HuH-7.5 (cell line): ENCODE measurements at places on chromosomes 12 and 14.

- DNase-seq: no peak
These were observed 663 bp downstream of the WASHC3 start for GRCh38 chr12:102061096-102061559.

- DNase-seq: no peak
These were observed 1241.2 kb upstream of the FLRT2 start for GRCh38 chr14:84288781-84289180.

DNA sequence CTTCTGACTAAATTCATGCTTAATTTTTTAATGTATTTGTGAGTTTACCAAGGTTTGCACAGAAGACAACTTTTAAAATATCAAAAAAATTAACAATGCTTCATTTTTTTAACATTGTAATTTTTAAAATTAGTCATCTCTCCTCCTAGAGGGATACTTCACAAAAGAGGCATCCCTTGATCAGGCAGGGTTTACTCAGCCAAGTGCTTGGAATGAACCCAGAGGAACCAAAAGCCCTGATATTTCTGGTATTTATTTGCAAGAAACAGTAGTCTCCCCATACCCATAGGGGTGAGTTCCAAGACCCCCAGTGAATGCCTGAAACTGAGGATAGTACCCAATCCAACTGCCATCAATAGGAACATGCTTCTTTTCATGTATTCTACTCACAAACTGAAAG is 52.5 kb downstream of the GARIN6 start:
- DNase-seq: no peak

GRCh38 chr14:96805956-96806355 is 8.8 kb downstream of the VRK1 start:
- DNase-seq: no peak

GRCh38 chr12:467591-467990 is 7.9 kb downstream of the B4GALNT3 start:
- no peak for DNase-seq

GRCh38 chr12:5094551-5094950 is 50.9 kb downstream of the KCNA5 start:
- DNase-seq: no peak

GRCh38 chr12:93938317-93938716 is 210.1 kb upstream of the PLXNC1 start:
- no peak for DNase-seq

DNA sequence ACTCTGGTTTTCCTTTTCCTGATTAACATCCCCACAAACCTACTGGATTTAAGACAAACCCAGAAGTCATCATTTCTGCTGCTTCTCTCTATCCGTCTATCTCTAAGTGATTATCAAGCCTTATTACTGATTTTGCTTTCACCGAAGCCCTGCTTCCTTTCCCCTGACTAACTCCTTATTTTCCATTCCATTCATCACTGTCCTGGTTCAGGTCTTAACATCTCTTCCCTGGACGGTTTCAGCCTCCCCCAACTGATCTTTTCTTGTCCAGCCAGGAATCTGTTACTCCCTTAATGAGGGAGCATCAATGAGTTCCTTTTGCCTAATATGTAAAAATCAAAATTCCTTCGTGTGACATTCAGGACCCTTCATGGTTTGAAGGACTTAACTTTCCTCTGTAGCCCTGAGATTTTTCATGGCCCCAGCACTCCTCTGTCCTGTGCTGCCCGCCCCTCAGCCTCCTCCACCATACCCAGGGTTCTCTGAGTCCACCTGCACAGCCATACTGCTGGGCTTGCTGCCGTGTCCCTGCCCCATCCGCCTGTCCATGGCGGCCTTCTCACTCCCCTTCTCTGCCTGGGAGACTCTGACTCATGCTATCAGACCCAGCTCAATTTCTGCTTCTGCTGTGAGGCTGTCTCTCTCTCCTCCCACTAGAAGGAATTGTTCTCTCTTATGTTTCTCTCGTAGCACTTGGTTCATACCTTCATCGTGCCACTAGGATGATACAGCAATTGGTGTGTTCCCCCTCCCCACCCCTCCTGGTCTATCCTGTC is 167.8 kb upstream of the HIF1A start:
- DNase-seq: no peak

GRCh38 chr12:24111616-24112015 is 162.1 kb upstream of the SOX5 start:
- no peak for DNase-seq

DNA sequence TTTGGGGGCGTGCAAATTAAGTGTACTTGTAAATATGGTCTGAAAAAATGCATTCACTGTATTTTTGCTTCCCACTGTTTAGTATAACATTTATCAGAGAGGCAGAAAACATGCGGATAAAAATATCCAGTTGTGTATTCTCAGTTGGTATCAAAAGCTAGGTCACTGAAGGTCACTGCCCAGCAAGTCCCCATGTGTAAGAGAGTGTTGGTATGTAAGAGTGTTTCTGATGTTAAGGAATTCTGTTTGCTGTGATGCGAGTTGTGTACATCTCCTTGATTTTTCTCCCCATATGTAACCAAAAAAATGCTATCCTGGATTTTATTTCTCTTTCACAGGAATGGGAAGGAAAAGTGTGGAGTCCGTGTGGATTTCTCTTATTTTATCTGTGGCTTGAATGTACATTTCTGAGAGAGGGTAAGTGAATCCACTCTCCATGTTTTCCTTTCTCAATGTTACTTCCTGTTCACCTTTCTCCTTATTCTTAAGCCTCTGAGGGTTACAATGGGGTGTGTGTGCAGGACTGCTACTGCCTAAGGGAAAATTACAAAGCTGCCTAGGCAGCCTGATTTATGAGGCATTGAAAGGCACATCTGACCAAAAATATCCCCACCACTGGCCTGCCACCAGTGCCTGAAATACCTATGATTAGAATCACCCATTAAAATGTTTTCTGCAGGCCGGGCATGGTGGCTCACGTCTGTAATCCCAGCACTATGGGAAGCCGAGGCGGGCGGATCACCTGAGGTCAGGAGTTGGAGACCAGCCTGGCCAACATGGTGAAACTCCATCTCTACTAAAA is 97.9 kb upstream of the USP44 start:
- DNase-seq: no peak

GRCh38 chr14:47302121-47302520 is 373.3 kb downstream of the MDGA2 start:
- DNase-seq: no peak

DNA sequence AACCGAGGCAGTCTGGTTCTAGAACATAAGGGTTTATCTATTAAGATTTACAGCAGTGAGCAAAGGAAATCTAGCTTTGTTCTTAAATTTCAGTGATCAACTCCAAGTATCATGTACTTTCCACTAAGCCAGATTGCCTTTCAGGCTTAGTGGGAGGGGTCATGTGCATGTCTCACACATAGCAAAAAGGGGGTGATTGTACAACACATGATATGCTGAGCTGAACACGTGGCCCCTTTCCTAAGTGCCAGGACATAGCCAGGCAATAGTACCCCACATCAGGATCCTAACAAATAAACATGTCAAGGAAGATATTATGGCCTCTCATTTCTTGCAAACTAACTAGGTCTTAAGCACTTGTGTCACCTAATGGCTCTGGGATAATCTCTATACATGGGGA is 347.2 kb downstream of the C12orf75 start:
- no peak for DNase-seq

- no peak for DNase-seq
These were observed 66.9 kb downstream of the C12orf56 start for GRCh38 chr12:64323476-64324225.

DNA sequence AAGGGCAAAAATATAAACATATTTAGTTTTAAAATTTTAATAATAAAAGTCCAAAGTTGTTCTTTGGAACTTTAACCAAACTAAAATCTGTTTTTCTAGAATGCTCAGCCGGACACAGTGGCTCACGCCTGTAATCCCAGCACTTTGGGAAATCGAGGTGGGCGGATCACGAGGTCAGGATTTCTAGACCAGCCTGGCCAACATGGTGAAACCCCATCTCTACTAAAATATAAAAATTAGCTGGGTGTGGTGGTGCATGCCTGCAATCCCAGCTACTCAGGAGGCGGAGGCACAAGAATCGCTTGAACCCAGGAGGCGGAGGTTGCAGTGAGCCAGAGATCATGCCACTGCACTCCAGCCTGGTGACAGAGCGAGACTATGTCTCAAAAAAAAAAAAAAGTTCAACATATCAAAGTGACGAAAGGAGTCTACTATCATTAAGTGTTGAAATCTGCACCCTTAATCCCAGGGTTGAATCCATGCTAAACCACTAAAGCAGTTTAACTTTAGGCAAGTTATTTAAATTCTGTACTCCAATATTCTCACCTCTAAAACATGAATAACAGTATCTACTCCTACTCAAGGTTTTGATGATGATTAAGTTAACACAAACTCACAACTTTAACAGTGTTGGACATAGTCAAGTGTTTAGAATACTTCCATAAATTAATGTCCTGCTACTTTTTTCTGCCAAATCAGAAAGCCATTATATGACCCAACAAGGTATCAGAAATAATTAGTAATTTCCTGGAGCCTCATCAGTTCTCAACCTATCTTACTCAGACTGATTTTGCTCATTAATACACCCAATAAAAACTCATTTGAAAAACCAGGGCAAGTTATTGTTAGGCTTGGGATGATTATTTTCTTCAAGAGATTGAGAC is 11.0 kb downstream of the HNRNPC start:
- DNase-seq: no peak

DNA sequence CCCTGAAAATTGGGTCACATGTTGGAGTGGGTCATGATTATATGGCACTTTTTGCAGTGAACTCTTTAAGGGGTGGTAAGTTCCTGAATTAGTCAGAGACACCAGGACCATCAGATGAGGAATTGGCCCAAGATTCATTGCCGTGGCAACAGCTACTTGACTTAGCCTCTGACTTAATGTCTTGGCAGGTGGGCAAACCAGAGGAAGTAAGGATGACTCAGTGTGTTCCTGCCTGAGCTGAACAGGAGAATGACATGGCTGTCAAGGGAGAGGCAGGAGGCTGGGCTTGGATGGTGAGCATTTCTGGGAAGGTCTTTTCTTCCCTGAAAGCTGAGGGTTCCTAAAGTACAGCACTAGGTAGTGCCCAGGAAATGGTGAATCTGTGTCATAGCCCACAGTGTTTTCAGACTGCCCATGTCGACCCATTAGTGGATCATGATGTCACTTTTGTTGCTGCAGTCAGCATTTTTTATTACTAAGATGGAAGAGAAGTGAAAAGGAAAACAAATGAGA is 170.1 kb upstream of the PWP1 start:
- no peak for DNase-seq

GRCh38 chr14:69994002-69994401 is 114.8 kb downstream of the SMOC1 start:
- no peak for DNase-seq

DNA sequence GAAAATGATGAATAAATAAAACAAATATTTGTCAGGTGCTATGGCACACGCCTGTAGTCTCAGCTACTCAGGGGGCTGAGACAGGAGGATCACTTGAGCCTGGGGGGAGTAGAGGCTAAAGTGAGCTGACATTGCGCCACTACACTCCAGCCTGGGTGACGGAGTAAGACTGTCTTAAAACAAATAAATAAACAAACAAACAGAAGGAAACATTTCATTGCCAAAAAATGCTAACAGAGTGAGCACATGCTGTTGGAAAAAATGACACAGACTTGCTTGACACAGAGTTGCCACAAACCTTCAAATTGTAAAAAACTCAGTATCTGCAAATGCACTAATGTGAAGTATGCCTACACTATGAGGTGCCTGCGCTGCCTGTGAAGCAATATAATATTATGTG is 50.8 kb upstream of the AP4S1 start:
- DNase-seq: no peak

GRCh38 chr12:103858953-103859601 is 18.0 kb upstream of the NT5DC3 start:
- no peak for DNase-seq

GRCh38 chr14:22210906-22211305 is 378.1 kb downstream of the DAD1 start:
- DNase-seq: no peak

DNA sequence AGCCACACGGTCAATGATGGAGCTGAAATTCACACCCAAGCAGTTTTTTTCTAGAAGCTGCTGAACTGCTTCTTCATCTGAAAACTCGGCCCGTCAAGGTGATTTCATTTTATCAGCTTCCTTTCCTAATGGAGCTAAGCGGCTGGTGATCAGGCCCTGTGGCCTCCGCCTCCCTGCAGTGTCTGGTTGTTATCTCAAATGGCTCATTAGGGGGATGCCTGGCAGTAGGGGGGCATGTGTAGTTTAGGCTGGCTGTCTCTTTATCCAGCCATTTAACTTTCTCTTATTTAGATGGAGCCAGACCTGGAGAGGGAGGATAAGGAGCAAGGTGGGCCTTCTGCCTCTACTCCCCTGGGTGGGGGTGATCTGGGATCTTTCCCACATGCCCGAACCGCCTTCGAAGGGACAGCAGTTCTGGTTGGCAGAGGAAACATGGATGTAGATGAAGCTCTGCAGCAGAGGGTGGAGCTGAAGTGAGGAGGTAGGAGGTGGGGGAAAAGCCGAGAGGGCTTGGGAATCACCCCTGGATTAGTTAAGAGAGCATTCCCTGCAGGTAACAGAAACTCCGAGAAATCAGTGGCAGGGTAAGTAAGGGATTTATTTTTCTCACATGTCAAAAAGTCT is 64.4 kb downstream of the TGFB3 start:
- DNase-seq: no peak

- DNase-seq: no peak
These were observed 16.1 kb downstream of the PPTC7 start for GRCh38 chr12:110566993-110567392.

DNA sequence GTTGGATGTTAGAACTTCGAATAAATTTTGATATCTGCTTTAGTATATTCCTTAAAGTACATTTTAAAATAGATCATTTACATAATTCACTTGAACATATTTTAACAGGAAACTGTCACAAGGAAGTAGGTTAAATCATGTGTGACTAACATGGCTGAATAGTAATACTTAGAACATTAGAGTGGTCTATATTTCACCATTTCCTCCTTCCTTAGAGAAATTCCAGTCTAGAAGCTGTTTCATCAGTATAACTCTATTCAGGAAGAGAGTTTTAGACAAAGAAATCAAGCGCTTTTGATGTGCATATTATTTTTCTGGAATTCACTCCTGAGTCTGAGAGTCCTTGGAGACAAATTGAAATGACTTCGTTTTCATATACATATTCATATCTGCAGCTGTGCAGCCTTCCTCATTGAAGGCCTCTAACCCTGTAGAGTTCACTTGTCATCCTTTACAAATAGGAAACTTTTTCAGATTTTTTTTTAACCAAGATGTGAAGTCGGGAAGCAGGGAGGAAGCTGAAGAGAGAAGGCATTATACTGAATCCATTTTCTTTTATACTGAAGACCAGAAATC is 28.4 kb downstream of the IRAK3 start:
- no peak for DNase-seq
